HFFc6 (cell line): ENCODE measurements at places on chromosomes 5 and 9.

GRCh38 chr5:141785711-141786110 is 92.5 kb downstream of the PCDH1 start:
- H3K4me1 ChIP-seq: no peaks in the 10 kb centered on the region
- H3K36me3 ChIP-seq: no peaks in the 10 kb centered on the region
- H3K4me3 ChIP-seq: no peak overlapping the region

DNA sequence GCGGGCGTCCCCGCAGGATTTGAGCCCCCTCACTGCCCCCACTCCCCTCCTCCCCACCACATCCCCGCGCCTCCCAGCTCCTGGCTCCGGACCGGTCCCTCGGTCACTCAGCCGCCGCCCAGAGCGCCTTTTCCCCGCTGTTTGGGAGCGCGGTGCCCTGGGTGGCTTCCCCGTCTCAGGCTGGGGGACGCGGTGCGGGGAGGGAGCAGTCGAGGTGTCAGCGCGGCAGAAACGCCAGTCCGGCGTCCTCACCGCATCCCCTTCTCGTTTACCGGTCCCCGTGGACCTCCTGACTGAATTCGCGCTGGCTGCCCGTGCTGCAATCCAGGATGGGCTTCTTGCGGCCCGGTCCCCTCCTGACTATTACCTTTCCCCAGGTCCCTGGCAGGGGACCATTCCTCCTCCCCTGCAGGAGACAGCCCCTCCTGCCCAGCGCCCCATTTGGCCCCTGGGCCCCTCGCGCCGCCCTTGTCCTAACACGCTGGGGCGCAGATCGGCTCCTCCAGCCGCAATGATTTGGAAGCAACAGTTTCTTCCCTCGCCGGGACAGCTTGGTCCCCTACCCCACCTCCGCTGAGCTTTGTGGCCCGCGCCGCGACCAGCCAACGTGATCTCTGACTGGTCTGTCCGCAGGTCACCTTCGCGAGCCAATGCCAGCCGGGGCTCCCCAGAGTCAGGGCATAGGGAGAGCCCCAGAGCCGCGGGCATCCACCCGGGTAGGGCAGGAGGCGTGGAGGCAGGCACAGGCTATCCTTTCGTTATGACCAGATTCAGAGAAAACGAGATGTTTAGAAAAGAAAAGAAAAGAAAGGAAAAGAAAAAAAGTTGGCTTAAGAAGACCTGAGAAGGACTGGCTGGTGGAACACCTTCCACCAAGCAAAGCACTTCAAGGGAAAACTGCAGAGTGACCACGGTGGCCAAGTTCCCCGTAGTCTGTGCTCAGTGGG is 1.2 kb downstream of the ANKRD33B start:
- peaks cover 35% of the 10 kb centered on the region for H3K4me1 ChIP-seq
- no peaks in the 10 kb centered on the region for H3K27me3 ChIP-seq
- no peak for DNase-seq
- H3K36me3 ChIP-seq: no peaks in the 10 kb centered on the region
- peak overlapping the region; percentile 15; the same call in 1 of the 2 replicates for H3K27ac ChIP-seq
- H3K4me3 ChIP-seq: peak overlapping the region; percentile 92

- no peaks in the 10 kb centered on the region for H3K36me3 ChIP-seq
- no peak overlapping the region for H3K27ac ChIP-seq
- H3K4me1 ChIP-seq: peaks cover 23% of the 10 kb centered on the region
- no peak overlapping the region for H3K4me3 ChIP-seq
- no peak for DNase-seq
Observed at GRCh38 chr5:35092703-35093102, 45.0 kb upstream of the AGXT2 start.

- no peaks in the 10 kb centered on the region for H3K36me3 ChIP-seq
- DNase-seq: peak; percentile 15
- peak overlapping the region; percentile 86 for H3K4me3 ChIP-seq
- peak overlapping the region; percentile 85 for H3K27ac ChIP-seq
- no peaks in the 10 kb centered on the region for H3K27me3 ChIP-seq
Observed at GRCh38 chr9:36486329-36486932, 86.3 kb upstream of the MELK start.

GRCh38 chr5:83482961-83483360 is 11.4 kb downstream of the VCAN start:
- DNase-seq: no peak
- no peak overlapping the region for H3K4me3 ChIP-seq
- peaks cover 16% of the 10 kb centered on the region for H3K36me3 ChIP-seq

- no peaks in the 10 kb centered on the region for H3K4me1 ChIP-seq
- no peak overlapping the region for H3K4me3 ChIP-seq
- H3K27me3 ChIP-seq: peaks cover 46% of the 10 kb centered on the region
Observed at GRCh38 chr9:131068076-131068816, 28.1 kb upstream of the AIF1L start.

DNA sequence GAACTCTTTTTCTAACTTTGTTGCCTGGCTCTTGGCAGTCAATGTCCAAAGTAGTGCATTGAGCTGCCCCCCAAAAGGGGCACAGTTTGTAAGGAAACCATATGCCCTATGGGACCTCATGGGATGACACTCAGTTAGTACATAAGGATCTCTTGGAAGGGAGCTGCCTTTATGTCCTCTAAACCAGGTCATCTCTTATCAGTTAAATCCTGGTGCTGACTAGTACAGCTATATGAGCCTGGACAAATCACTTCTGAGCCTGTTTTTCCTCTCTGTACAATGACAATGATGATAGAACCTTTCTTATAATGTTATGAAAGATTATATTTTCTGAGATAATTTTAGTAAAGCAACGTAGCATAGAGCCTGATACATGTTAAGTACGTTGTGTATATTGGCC is 44.1 kb downstream of the PIK3R1 start:
- no peaks in the 10 kb centered on the region; the same call in 1 of the 2 replicates for H3K36me3 ChIP-seq
- H3K4me3 ChIP-seq: no peak overlapping the region
- no peaks in the 10 kb centered on the region for H3K27me3 ChIP-seq

DNA sequence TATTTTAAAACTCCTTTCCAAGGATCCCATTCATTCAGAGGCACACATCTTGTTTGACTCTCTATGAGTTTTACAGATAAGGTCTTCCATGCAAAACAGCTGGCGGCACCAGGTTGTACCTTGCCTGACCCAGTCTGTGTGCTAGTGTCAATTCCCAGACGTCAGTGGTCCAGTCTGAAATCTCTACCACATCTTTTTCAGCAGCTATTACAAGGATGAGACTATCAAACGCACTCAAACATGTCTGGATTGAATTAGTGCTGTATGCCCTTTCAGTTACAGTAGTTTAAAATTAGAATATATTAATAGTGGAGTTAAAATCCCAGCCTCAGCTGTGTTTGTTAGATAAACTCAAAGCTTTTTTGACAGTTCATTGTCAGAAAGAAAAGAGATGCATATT is 11.7 kb downstream of the CDC14B start:
- no peaks in the 10 kb centered on the region for H3K27me3 ChIP-seq
- H3K27ac ChIP-seq: no peak overlapping the region
- H3K4me1 ChIP-seq: peaks cover 39% of the 10 kb centered on the region
- no peak for DNase-seq

GRCh38 chr5:173849908-173850307 is 38.2 kb upstream of the CPEB4 start:
- H3K27ac ChIP-seq: no peak overlapping the region
- H3K27me3 ChIP-seq: peaks cover 15% of the 10 kb centered on the region
- peaks cover 11% of the 10 kb centered on the region for H3K4me1 ChIP-seq
- peaks cover 9% of the 10 kb centered on the region for H3K36me3 ChIP-seq

GRCh38 chr5:17802256-17802655 is 168.0 kb downstream of the TAF11L14 start:
- peaks cover 6% of the 10 kb centered on the region; the same call in 1 of the 2 replicates for H3K27me3 ChIP-seq
- DNase-seq: no peak
